ENCODE measurements at places on chromosomes 2 and 18.

GRCh38 chr18:8348051-8348720 lies 261.1 kb upstream of the RAB12 start:
- no peak for DNase-seq

DNA sequence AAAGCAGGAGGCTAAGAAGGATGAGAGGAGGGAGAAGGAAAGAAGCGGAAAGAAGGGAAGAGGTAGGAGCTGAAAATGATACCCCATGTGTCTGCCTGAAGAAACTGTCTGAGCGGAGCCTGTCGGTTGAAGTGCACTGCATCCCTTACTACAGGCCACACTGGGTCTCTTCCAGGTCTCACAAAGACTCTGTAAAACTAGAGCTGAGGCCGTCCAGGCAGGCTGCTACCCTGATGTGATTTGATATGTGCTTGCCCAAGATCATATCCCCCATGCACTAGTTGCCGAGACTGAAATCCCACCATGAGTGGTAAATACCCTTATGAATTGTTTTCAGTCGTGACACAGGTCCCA lies 134.4 kb downstream of the MAIP1 start:
- no peak for DNase-seq

- DNase-seq, result no peak
These were observed 34.2 kb downstream of the ASXL2 start for GRCh38 chr2:25844089-25844488.

DNA sequence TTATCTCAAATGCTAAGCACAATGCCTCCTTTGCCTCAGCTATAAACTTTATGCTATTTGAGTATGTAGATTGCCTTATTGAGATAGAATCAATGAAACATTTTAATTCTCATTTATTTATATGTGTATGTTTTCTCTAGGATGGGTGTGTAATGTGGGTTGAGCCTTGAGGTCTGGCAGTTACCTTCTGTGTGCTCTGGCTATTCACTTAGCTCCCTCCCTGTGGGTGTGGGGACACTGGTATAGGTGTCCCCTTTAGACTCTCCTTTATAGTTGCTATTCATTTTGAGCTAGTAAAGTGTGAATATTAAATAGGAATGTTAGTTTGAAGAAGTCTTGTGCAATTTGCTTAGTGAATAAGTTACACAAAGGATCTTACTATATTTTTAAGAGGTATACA lies 1.8 kb downstream of the SLC9A4 start:
- no peak for DNase-seq

DNA sequence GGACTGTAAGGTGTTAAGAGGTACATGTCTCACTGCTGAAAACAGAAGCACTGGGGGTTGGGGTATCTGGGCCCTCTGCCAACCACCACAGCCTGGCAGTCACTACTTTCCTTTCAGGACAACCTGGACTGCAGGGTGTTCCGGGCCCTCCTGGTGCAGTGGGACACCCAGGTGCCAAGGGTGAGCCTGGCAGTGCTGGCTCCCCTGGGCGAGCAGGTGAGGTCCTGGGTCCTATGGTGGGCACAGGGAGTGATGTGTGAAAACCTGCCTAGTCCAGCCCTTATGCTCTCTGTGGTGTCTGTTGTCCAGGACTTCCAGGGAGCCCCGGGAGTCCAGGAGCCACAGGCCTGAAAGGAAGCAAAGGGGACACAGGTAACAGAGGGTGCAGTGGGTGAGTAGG lies 40.0 kb downstream of the MARCO start:
- no peak for DNase-seq

DNA sequence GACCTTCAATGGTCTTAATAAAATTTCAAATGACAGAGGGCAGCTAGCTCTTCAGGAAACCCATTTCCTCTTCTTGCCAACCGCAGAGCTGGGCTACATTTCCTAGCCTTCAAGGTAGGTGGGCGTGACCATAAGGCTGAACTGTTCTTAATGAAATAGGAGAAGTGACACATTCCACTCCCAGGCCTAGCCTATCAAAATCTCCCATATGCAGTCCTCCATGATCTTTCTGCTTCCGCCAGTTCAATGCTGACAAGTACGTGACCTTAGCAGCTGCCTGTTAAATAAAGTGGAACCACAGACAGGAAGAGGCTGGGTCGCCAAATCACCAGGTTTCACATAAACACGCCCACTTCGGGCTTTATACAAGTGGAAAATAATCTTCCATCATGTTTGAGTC lies 13.2 kb downstream of the SERPINE2 start:
- no peak for DNase-seq

- no peak for DNase-seq
These were observed 190.8 kb downstream of the RNF152 start for GRCh38 chr18:61702007-61702406.

DNA sequence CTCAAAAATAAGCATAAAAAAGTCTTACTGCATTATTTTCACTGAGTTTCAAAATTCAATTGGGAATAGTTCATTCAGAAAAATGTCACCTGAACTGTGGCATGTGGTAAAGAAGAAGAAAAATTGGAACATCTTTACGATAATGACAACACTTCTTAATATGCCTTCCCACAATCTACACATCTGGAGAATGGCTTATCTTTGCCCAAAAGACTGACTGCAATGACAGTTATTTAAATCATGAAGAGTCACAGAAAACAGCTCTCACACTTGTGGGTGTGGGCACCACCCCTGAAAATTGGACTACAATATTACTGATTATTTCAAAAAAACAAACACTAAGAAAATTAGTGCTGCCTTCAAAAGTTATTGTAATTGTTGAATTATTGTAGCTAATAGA lies 152.3 kb downstream of the USP34 start:
- DNase-seq, result no peak

DNA sequence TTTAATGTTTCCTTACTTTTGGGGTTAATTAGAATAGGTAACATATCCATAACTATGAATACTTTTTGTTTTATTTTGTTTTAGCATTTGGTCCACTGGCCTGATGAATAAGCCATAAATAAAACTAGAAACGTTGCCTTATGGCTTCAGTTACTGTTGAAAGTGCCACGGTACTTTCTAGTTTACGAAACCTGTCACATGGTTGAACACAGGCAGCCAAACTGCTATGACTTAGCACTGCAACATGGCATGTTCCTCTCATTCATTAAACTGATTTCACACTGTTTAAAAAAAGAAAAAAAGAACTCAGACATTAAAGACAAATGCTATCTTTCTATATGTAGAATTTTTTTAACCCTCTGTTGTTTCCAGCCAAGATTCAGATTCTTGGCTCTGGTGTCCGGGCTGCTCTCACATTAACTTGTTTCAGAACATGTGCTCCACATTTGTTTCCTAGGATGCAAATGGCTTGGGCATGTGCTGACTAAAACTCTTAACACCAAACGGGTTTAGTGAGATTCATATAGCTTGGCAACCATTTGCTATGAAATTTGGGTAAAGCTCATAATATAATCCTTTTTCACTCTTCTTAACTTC lies 323.9 kb upstream of the RND3 start:
- DNase-seq, result no peak

DNA sequence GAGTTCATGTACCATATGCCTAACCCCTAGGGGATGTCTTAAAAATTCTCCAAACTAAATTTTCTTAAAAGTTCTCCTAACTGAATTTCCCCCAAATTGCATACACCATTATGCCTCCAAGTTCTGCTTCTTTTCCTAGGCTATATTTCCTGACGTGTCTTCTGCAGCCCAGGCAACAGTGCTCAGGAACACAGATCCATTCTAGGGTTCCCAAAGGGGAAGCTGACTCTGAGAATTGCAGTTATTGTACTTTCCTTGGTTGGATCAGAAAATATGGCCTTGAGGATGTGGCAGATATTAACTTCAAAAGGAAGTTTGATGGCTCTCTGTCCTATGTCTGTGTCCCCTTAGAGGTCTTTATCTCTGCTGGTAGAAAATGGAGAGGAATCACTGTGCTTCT lies 124.3 kb downstream of the TMEM17 start:
- DNase-seq, result no peak

- DNase-seq, result no peak
These were observed 249.1 kb upstream of the SIX2 start for GRCh38 chr2:45258311-45258710.

DNA sequence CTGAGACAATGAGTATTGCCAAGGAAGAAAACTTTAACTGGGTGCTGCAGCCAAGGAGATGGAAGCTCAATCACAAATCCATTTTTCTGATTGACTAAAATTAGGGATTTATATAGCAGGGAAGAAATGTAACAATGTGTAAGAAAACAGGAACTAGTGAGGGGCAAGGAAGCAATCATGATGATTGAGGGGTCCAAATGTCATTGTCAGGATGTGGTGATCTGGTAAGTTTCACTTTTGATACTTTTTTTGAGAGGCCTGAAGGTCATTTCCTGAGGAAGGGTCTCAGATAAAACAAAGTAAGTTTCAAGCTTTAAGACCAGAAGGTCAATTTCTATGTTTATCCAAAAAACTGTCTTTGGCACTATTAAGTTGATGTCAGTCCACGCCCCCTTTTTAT lies 12.0 kb upstream of the GCC2 start:
- DNase-seq, result no peak
